ENCODE measurements at places on chromosomes 12 and 14.

GRCh38 chr12:45548426-45548825, 181.1 kb upstream of the ARID2 start:
- no peak for DNase-seq

DNA sequence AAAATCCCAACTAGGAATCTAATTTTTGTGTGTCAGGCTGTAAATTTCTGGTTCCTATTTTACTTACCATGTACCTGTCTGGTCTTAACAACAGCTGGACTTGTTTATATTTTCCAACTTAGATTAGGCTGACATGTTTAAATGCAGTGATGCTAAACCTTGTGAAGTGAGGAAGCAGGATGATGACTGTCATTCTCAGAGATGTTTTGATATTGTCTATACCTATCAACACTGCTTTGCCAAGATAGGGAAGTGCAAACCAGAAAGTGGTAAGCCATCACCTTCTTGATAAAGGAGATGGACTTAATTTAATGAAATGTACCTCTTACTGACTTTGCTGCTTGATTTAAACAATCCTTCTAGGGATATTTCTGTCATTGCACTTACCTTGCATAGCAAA, 2.1 kb downstream of the BICD1 start:
- no peak for DNase-seq

DNA sequence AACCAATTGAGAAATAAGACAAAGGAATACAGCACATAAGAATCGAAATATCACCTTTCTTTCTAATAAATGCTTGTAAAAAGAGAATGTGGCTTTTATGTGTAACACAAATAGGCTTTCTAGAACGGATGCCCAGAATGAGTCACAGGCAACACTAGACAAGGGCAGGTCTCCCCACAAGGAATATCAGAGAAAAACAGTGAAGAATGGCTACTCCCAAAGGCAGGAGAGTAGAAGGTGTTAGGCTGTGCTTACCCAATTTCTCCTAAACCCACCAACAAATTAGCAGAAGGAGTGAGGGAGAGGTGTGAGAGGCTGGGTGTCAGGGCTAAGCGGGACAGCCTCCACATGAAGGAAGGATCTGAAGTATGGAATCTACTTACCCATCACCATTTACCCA, 55.2 kb downstream of the GALNT4 start:
- no peak for DNase-seq

- DNase-seq, result no peak
Measured at GRCh38 chr12:51372021-51372420, 19.2 kb downstream of the GALNT6 start.

- no peak for DNase-seq
Measured at GRCh38 chr12:95548056-95548538, 3.2 kb downstream of the USP44 start.

GRCh38 chr12:14802721-14803010, 612 bp downstream of the WBP11 start:
- peak; percentile 17 for DNase-seq

- DNase-seq, result no peak
Measured at GRCh38 chr14:64082837-64083236, 211.3 kb downstream of the ESR2 start.

GRCh38 chr12:48768147-48768546, 20.7 kb downstream of the ADCY6 start:
- DNase-seq, result no peak

- no peak for DNase-seq
Measured at GRCh38 chr14:92600318-92601053, 86.9 kb downstream of the RIN3 start.

- no peak for DNase-seq
Measured at GRCh38 chr12:131882804-131883520, 11.5 kb upstream of the ULK1 start.

Data from renal cortex interstitium (tissue), 15 donors.